ENCODE measurements at places on chromosomes 5 and 9.

DNA sequence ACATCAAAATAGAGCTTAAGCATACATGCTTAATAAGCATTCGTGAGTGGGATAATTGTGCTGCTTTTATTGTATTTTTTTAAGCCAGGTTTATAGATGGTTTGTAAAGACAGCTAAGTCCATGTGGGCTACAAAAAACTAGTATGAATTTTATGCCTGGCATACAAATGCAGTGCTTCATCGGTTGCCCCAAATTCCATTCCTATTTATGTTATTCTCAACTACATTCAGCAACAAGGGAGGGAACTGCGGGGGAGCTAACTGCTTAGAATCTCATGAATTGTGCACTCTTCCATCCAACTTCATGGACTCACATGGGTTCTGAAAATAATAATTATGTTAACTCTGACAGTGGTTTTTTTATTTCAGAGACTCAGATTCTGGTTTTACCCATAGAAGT is 199.2 kb downstream of the FAM170A start:
- no peak for DNase-seq

GRCh38 chr9:120715389-120715924 is 1.2 kb upstream of the MEGF9 start:
- DNase-seq: peak; percentile 61

- DNase-seq: no peak
These were observed 26.9 kb upstream of the CNOT6 start for GRCh38 chr5:180467028-180467975.

DNA sequence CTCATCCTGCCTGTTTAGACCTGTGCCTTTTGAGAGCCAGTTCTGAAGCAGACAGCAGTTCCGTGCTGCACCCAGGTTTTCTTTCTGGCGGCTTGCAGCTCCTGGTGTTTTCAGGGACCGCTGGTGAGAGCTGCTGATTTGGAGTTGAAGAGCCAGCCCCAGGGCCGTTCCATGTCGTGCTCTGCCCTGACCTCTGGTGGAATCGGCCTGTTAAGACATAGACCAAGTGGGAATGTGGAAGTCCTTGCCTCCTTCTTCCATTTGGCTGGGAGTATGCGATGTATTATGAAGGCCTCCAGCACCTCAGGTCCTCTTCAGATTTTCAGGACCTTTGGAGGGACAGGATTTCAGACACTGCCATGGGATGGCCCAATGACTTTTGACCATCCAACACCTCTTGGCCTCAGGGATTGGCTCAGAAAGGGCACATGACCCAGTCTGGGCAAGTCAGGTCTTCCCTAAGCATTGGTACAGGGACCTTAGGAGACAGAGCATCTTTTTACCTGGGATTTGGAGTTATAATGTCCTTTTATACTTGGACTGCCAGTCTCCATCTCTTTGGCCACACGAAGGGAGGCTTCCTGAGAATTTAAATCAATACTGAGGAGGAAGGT is 136.1 kb upstream of the CLINT1 start:
- DNase-seq: peak; percentile 31

GRCh38 chr9:83639266-83639665 is 16.3 kb downstream of the IDNK start:
- no peak for DNase-seq

DNA sequence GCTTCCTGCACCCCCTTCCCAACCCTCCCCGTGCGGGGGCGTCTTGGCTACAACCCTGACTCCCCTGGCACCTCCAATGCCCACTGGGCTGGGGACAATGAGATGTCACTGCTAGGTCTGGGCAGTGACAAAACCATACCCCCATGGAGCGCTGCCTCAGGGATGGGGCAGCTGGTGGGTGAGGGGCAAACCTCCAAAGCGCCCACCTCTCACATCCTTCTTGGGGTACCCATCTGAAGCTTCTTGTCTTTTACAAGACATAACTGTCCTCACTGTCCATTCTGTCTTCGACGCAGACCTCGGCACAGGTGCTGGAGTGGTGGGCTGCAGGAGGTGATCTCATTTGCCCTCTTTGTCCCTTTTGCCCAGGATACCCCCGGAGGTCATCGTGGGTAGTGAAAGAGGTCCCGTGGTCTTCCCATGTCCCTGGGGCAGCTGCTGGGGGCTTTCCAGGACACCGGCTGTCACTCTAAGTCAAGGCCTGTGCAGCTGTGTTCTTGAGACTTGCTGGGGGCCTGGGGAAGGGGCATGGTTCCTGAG is 27.8 kb upstream of the CSF1R start:
- no peak for DNase-seq

DNA sequence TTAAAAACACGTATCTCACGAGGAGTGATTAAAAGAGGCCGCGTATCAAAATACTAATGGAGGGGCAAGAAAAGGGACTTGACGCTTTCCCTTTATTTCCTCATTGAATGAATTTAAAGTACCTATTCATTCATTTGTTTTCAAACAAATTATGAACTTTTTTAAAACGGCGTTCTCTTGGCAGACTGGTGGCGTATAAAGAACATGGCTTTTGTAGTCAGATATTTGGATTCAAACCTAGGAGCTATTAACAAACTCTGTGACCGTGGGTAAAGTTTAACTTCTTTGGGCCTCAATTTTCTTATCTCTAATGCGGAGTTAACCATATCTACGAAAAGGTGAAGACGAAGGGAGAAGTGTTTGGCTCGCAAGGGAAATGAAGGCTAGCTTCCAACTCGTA is 876 bp downstream of the CAAP1 start:
- peak; percentile 15 for DNase-seq

DNA sequence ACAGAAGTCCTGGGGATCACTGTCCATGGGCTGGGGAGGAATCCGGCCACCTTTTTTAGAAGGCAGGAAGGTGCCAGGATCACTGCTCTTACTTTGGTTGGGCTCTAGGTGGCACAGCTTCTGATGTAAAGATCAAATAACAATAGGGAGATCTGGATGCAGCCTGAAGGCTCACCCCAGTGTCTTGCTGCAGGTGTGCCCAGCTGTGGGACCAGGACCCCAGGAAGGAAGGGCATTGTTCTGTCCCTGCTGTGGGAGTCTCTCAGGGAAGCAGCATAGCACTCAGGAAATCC is 69.6 kb downstream of the DAB2IP start:
- DNase-seq: no peak

GRCh38 chr9:1155602-1156001 is 105.4 kb downstream of the DMRT2 start:
- DNase-seq: no peak

DNA sequence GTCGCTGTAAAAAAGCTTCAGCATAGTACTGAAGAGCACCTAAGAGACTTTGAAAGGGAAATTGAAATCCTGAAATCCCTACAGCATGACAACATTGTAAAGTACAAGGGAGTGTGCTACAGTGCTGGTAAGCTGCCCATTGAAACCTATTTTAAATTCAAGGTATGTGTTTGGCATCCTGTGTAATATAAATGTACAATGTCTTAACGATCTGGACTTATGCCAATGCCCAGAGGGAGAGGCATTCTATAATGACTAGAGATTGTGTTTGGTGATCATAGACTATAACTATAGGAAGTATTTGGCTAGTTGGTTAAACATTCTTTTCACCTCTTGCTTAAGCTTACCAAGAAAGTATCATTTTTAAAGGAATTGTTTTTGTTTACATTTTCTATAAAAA is 95.7 kb downstream of the INSL6 start:
- peak; percentile 30 for DNase-seq

DNA sequence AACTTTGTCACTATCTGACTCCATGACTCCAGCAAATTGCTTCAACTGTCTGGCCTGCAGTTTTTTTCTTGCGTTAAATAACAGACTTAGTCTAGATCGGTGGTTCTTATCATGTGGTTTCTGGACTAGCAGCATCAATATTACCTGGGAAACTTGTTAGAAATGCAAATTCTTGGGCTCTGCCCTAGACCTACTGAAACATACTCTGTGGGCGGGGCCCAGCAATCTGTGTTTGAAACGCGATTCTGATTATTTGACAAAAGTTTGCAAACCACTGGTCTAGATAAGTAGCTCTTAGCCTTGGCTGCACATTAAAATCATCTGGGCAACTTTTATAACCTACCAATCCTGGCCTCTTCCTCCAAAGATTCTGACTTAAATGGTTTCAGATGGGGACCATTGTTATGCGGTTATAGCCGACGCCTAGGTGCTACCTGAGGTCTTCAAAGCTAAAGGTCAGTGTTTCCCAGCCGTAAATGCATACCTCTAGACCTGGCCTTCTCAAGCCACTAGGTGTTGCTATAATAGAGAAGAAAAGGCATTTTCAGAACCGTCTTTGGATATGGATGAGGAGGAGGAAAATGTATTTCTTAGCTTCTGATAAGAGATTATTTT is 74.0 kb downstream of the C9orf85 start:
- DNase-seq: no peak

- no peak for DNase-seq
These were observed 36.2 kb upstream of the CCDC180 start for GRCh38 chr9:97271292-97271691.

DNA sequence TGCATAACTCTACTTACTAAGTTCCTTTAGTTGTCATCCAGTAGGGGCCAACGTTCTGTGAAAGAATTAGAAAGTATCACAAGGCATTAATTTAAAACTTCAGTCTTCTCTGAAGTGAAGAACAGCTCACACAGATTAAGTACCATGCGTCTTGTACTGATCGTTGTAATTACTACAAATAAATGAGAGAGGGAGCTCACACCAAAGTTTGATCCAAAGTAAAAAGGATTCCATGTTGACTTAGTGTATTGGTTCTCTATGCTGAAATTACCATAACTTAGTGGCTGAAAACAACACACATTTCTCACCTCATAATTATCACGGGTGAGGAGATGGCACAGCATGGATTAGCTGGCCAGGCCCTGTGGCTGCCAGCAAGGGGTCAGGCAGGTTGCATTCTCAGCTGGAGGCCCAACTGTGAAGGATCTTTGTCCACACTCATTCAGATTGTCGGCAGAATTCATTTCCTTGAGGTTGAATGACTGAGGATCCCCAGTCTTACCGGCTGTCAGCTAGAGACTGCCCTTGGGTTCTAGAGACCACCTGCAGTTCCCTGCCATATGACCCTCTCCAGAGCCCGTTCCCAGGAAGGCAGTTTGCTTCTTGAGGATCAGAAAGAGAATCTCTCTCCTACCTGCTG is 169.1 kb downstream of the YTHDC2 start:
- no peak for DNase-seq

DNA sequence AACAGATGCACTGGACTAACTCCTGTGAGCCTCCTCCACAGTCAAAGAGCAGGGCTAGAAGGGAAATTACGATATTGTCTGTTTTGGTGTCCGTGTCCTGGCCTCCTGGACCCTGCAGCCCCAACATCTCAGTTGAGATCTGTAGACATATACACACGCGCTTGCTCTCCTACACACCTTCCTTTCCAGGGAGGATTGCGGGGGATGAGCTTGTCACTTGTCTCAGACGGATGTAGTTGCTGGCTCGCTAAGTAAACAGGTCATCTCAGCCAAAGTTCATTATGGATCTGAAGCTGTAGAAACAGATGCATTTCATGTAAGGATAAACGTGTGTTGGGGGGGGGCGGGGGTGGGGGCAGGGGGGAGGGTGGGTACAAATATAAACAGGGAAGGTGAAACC is 549.3 kb downstream of the CCDC171 start:
- no peak for DNase-seq

DNA sequence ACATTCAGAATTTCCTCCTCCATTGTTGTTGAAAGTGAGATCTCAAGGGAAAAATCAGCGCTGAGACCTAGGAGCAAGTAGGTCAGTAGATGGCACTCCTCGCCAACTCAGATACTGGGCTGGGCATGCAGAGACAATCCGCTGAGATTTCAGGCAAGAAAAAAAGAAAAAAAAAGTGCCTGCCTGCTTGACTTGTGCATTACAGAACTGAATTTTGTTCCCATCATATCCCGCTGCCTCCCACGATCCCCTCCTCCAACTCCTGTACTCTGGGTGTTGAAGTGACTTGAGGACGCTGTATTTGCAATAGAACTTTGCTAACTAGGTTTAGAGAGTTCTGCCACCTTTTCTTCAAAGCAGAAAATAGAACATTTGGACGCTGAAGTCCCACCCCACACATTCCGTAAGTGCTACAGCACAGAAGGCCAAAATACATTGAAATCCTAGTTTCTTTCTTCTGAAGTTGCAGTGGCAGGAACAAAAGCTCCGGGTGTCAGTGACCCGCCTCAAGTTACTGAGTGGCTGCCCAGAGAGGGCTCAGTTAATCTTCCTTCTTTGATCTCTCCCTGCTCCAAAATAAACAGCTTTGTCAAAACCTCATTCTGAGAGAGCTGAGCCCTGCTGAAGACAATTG is 265.8 kb downstream of the MLLT3 start:
- DNase-seq: peak; percentile 65

DNA sequence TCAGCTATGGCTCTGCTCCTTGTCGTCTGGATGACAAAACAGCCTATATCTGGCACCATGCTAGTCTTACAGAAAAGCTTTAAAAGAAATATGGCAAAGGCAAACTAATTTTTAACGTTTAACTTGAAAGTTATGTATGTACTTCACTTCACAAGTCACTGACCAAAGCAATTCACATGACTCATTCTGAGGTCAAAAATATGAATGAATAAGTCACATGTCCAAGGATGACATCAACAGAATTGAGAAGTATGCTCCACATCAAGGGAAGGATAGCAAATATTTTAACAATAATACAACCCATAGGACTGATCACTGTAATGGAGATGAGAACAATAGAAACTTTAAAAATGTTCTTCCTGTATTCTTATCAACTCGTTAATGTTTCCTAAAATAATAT is 1072.6 kb upstream of the NUDT12 start:
- no peak for DNase-seq

DNA sequence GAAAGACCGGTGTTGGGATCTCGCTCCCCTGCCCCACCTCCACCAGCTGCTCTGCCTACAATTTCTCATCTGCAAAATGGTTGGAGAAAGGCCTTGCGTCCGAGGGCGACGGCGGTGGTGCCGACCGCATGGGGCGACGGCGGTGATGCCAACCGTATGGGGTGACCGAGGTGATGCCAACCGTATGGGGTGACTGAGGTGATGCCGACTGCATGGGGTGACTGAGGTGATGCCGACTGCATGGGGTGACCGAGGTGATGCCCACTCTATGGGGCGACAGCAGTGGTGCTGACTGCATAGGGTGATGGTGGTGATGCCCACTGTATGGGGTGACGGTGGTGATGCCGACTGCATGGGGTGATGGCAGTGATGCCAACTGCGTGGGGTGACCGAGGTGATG is 171.0 kb downstream of the OLFM1 start:
- DNase-seq: no peak

- DNase-seq: no peak
These were observed 195.8 kb upstream of the CDH6 start for GRCh38 chr5:30997681-30998080.

DNA sequence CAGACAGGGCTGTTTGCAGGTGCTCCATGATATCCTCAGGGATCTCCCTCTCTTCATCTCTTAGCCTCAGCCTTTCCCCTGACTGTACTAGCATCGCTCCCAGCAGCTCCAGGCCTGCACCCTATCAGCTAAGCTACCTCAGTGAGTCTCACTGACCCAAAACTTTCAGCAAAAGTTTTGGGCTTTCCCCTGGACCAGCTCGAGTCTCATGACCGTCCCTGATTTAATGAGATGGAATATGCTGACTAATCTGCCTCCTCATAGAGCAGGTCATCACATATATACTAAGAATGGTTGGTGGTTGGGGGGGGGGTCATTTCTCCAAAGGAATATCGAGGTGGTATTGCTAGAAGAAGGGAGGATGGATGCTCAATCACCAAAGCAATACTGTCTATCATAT is 151.5 kb downstream of the NR3C1 start:
- DNase-seq: no peak
